Upper lobe of right lung (tissue), 1 donor: ENCODE measurements at places on chromosomes 3 and 15. TPM values are rescaled to one million over a fixed set of nuclear protein-coding genes. Genes with fewer than 3 reads are reported as not detected.

CLDN16 gene
- 0.14 TPM for total RNA-seq

PLIN1 gene
- total RNA-seq = 1.1 TPM

DNA sequence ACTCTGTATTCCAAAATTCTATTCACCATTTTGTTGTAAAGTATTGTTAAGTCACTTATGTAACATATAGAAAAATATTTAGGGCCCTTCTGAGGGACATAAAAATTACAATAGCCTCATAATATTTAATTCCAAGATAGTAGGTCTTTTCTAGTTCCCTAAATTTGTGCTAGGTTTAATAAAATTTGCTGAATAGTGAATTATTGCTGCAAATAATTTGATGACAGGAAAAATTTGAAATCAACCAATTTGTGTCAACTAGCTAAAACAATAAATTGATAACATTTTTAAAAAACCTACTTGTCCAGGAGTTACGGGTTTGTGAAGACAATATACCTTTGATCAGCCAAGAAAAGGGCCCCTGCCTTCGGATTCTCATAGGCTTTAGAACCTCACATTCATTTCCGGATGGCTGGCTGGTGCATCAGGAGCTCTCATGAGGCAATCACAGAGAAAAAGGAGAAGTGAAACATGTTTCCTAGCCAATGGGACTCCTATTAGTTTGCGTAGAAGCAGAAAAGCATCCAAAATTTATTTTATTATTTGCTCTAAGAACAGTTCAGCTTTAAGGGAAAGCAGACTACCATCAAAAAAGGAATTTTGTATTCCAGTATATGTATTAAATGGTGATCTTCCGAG lies 177.2 kb downstream of the LRRC3B start:
- no peak for DNase-seq

ACP3 gene
- total RNA-seq = 11.5 TPM

SLC27A2 gene
- 0.96 TPM for total RNA-seq

SLCO2A1 gene
- 234 TPM for total RNA-seq

DNA sequence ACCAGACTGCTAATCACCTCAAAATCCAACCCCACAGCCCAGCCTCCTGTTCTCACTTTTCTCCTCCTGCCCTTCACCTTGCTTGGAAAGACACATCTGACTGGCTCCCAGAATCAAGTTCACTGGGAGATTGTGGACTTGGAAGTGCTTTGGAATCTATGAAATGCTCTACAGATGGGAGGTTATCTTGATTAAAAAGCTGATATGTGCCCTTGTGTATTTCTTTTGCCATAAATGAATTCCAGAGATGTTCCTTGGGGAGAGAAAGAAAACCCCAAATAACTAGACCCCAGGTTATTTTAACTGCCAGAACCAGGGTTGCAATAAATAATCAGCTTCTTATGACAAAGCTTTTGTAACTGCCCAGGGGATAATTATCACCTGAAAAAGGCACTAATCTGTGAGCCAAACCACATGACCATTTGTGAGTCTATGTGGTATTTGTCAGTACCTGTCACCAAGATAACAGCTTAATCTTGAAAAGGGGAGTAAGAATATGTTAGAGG lies 21.7 kb upstream of the ARHGEF3 start:
- no peak for DNase-seq

DNA sequence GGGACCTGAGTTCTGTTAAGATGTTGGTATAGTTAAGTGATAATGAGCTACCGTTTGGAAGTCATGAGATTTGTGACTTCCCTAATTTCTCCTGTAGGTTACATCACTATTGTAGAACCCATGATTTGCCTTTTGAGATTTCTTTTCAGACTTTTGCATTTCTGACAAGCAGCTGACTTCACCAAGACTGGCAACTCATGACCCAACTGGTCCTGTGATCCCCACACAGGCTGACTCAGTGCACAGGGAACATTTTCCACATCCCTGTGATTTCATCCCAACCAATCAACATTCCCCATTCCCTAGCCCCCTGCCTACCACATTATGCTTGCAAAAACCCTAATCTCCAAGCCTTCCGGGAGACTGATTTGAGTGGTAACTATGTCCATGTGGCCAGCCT lies 242.1 kb upstream of the PDZRN3 start:
- DNase-seq = no peak

DNA sequence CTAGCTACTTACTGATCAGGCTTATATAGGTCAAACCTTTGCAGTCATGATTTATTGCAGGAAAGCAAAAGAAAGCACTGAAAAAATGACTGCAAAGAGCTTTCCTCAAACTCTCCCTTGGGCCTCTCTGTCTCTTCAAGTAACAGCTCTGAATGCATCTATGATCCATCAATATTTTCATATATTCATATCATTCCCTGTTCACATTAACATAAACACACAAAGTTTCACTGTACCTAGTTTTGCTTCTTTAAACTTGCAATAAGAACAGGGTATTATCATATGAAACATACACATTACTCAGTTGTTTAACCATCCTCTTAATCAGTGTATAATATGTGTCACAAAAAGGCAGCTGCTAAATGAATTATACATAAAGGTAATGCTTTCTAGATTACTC lies 107.9 kb upstream of the ARL6 start:
- DNase-seq = no peak

- no peak for DNase-seq
Observed at GRCh38 chr15:23645371-23646164, 2.1 kb downstream of the MAGEL2 start.

- DNase-seq = no peak
Observed at GRCh38 chr3:46878781-46879436, 1.4 kb downstream of the PTH1R start.

DNA sequence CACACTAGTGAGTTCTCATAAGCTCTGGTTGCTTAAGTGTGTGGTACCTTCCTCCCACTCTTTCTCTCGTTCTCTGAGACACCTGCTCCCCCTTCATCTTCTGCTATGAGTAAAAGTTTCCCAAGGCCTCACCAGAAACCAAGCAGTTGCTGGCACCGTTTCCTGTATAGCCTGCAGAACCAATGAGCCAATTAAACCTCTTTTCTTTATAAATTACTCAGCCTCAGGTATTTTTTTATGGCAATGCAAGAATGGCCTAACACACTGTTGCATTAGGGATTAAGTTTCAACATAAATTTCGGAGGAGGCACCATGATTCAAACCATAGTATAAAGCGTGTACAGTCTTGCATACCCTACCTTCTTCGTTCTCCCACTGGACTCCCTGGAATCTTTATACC lies 252.3 kb upstream of the CHRM5 start:
- DNase-seq = no peak

DNA sequence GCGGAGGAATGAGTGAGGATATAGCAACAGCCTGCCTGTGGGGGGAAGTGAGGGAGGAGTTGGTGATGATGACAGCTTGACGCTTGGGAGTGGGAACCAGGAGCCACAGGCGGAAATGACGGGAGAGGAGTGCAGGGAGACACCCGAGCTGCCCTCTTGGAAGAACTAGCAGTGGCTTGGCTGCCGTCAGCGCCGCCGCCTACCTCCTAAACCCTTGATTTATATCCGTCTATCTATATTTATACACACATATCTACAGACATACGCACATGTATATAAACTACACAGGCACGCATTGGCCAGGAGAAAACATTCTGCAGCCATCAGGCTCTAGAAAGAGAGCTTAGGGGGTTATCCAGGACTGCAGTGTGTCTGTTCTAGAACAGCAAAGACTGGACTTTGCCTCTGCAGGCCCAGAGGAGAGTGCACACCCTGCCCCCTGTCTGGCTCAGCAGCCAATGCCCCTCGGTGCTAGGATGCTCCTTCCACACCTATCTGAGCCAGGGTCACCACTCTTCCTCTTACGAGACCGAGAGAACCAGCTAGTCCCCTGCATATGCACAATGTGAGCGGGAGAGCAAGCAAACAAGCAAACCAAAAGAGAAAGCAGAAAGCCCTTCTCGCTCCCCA lies 45.3 kb upstream of the MAGEF1 start:
- no peak for DNase-seq

GRCh38 chr15:43771816-43772215 lies 5.0 kb downstream of the ELL3 start:
- DNase-seq = no peak

AAGAB gene
- total RNA-seq = 26.6 TPM

DNA sequence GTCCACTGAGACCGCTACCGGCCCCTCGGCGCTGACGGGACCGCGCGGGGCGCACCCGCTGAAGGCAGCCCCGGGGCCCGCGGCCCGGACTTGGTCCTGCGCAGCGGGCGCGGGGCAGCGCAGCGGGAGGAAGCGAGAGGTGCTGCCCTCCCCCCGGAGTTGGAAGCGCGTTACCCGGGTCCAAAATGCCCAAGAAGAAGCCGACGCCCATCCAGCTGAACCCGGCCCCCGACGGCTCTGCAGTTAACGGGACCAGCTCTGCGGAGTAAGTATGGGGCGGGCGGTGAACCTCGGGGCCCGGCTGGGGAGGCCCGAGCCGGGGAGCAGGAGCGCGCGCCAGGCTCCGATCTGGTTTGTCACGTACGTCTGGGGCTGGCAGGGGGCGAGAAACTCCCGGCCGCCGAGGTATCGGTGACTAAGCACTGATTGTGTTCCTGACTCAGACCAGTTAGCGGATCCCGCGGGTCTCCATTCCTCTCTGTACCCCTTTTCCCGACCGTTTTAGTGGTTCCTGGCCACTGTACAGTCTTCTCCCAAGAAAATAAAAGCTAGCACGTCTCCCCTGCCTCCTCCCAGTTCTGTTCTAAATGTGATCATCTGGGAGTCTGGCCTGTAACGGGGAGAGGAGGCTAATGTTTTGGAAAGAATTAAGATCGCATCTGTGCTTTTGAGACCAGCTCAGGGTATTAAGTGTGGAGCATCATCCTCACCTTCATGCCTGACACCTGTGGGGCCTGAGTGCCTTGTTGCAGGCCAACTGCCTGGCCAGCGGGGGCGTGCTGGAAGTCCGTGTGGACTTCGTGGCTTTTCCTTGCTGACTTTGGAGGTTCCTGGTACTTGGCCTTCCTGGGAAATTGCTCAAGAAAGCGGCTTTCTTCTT lies 691 bp downstream of the MAP2K1 start:
- peak; percentile 82 for DNase-seq

DNA sequence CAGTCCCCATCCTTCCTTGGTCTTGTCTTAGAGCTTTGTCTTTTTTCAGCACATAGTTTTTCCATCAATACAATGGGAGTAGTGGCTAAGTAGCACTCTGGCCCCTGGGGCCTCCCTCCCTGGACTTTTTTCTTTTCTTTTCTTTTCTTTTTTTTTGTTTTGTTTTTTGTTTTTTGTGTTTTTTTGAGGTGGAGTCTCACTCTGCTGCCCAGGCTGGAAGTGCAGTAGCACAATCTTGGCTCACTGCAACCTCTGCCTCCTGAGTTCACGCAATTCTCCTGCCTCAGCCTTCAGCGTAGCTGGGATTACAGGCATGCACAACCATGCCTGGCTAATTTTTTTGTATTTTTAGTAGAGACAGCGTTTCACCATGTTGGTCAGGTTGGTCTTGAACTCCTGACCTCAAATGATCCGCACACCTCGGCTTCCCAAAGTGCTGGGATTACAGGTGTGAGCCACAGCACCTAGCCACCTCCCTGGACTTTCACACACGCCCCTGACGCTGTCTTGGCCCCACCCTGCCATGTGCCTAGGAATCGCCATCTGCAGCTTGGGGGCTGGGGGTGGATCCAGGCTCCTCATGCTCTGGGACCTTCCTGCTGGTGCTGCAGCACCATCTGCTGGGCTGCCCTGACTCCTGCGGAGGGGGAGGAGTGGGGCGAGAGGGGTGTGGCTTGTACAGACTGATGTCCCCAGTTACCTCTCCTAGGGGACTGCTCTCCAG lies 2.8 kb downstream of the C15orf39 start:
- DNase-seq = peak; percentile 94

- no peak for DNase-seq
Observed at GRCh38 chr15:91627473-91628278, 225.8 kb upstream of the SLCO3A1 start.

GRCh38 chr15:36136049-36136448 lies 443.4 kb upstream of the CDIN1 start:
- no peak for DNase-seq

DCLK3 gene
- not detected for total RNA-seq

TRH gene
- not detected for total RNA-seq

DNA sequence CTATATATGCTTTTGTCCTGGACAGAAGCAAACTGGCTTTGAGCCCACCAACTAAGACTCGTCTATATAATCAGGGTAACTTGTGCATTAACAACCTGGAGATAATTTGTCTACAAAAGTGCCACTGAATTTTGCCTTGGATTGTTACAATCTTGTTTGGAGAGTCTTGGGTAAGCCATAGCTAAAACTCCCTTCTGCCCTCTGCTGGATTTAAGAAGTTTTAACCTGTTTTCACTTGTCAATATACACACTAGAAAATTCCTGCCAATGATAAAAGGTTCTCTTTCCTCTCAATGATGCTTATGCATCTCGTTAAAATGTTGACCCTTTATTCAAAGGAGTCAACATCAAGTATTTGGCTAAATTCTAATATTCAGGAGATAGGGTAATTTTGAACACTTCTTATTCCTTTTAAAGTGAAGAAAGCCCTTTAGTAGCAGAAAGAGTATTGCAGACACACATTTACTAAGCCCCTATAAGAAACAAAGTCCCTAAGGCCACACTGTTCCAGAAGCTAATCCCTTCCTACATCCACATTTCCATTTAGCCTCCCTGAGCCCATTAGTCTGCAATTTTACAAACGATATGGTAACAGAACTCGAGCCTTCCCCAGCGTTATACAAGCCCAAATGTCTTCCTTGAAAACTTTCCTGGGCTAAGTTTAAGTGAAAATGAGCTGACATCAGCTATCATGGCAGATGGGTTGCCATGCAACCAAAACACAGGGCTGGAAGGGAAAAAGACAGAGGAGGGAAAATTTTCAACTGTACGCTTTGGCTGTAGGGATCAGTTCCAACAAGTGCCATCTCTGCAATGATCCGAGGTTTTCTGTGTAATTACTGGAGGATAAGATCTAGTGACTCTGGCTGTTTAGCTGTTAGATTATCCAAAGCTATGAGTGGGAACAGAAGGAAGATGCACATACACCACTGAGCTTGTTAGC lies 75.9 kb upstream of the FGF12 start:
- DNase-seq = no peak

DNA sequence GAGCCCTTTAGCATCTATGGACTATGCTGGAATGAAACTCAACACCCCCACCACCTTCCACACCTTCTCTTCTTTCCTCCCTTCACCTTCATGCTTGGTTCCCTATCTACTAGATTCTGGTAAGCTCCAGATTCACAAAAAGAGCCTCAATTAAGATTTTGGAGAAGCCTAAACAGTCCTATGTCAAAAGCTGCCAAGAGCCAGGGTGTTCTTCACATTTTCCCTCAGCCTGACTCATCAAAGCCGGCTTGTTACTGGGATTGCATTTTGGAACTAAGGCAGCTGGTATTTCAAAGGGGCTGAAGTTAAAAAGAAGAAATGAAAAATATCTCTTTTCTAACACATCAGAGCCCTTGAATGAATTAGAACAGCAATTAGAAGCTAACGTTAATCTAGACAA lies 247.7 kb downstream of the MYRIP start:
- DNase-seq = no peak

UBA7 gene
- total RNA-seq = 110 TPM

C2CD4A gene
- total RNA-seq = 0.14 TPM

DNA sequence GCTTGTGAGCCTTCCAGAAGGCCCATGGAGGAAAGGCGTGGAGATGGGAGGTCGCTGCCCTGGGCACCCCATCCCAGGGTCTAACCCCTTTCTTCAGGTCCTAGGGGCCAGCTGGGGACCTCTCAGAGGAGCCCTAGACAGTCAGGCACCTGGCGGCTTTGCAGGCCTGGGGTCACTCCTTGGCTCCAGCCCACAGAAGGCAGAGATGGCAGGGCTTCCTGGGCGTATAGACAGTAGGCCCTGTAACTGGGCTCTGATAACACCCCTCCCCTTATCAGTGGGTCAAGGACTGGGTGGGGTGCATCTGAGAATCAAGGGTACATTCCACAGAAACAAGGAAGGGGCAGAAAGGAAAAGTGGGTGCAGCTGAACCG lies 16.7 kb downstream of the ZDHHC19 start:
- DNase-seq = no peak

- no peak for DNase-seq
Observed at GRCh38 chr3:72401005-72401545, 447.2 kb downstream of the SHQ1 start.
